Stimulated activated CD8-positive, alpha-beta memory T cell treated with anti-CD3 and anti-CD28 coated beads, Interleukin-4, amount 100 ng/mL, for 4 hours (primary cell): ENCODE measurements at places on chromosomes 7 and 10.

DNA sequence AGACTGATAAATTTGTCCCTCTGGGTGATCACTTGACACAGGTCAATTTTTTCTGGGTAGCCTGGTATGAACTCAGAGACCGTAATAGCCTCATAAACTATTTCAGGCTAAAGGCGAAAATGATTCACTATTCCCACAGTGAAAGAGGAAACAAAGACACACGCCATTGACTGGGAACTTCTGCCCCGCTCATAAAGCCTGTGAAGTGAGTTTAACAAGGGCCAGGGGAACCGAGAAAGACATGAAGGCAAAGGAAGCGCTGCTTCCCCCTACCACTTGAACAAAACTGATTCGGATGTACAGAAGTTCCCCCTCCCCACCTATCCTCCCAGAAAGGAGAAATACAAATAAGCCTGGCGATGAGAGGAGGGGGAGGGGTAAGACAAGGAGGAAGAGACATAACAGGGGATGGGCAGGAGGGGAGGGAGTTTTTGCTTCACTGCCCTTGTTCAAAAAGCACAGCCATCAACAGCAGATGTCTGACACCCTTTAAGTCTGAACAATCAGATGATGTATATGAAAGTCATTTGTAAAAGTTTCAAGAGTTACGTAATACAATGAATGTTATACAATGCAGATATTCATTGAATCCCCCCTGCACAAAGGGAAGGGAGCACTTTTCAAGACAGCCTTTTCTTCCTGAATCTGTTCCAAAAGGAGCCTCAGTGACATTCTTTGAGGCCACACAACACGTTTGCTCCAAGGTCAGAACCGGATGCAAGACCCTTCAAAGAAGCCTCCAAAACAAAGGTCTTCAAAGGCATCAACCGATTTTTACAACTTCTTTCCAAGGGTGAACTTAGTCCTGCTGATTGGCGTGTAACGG lies 734 bp downstream of the ABCB4 start:
- DNase-seq, result no peak

DNA sequence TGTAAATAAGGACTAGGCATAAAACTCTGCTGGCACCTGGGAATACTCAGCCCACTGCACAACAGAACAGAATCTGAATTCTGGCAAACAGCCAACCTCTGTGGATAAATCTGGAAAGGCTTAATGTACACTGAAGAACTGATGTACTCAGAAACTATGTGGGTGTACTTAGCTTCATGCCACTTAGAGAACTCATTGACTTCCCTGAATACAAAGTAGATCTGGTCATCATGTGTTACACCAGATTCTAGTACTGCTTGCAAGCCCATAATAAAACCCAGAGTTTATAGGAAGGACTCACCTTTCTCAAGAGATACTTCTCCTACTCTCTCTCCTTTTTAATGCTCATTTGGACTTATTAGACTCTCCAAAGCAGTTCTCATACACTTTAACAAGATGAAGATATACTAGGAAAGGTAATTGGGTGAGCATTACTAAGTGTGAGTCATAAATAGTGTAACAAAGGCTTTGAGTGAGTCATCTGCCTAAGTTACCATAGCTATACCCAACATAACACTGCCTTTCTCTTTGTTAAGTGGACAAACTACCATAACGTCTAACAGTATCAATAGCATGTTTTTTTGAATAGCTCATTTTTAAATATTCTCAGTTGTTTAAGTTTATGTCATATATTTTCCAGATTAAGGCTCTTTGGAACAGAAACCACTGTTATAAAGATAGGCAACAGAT lies 309.1 kb downstream of the MDFIC start:
- no peak for DNase-seq

GRCh38 chr7:1586827-1587705 lies 17.2 kb upstream of the PSMG3 start:
- DNase-seq, result no peak

- no peak for DNase-seq
Measured at GRCh38 chr10:118823256-118823907, 68.6 kb upstream of the CACUL1 start.

- no peak for DNase-seq
Measured at GRCh38 chr7:46508583-46508982, 587.5 kb upstream of the IGFBP3 start.

- no peak for DNase-seq
Measured at GRCh38 chr10:12507165-12507850, 158.0 kb downstream of the CAMK1D start.

GRCh38 chr7:145729691-145730090 lies 386.9 kb upstream of the CNTNAP2 start:
- DNase-seq, result no peak

DNA sequence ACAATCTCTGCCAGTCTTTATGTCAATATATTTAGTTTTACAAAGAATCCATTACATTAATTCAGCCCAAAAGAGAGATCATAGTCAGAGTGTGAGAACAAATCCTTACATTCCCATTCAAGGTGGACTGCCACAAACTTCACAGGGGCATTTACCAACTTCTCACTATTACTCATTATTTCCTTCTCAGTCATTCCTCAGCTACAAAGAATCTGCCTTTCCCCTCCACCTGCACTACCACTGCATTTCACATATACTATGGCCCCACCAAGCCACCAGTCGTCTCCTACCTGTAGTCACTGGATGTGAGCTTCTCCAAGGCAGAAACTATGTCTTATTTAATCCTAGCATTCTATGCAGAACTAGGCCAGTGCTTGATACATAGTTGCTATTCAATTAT lies 94.3 kb downstream of the USP6NL start:
- no peak for DNase-seq
